ENCODE measurements at places on chromosomes 2 and 18.

DNA sequence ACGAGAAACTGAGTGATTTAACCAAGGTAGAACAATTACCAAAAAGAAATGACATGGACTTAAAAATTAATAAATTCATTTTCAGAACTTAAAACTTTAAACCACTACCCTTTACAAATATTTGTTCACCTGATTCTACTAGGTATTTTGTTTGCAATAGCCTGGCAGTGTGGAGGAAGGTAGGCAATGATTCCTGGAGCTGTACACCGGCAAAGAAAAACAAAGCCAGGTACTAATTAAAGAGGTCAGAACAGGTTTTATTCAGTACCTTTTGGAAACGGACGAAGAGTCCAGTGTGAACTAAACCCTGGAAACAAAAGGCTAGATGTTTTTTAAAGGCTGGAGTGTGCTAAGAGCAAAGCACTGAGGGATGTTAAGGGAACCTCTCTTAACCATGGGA lies 561.3 kb upstream of the FSHR start:
- DNase-seq = no peak

DNA sequence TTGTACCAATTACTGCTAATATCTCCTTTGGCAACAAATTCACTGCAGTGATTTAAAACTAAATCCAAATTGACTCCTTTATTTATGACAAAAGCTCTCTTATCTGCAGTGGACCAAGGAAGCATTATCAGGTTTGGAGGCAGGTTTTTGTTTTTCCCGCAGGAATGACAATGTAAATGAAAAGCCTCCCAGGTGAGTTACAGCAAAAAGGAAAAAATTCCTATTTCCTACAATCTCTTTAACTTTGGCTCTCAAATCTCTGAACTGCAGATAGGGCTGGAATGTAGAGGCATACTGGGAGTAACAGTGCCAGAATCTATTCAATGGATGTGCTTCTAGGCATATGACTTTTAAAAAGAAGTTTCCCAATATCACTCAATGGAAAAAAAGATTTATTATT lies 28.9 kb upstream of the LRP2 start:
- DNase-seq = no peak

- DNase-seq = no peak
Observed at GRCh38 chr2:181857483-181857882, 34.0 kb upstream of the ITPRID2 start.

DNA sequence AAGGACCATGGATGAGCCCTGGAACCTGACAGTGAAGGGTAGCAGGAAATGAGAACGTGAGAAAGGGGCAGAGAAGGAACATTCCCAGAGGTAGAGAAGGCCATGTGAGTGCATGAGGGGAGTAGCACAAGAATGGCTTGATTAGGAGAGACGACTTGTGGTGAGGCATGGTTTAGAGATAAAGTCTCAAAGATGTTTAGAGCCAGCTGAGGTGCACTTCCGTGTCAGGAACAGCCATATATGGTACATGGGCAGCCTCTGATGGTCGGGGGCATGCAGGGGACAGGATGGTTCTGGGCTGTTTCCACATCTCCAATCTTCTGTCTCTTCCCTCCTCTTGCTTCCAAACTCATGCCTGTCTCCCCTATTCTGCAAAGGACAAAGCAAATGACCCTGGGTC lies 28.8 kb upstream of the EFEMP1 start:
- DNase-seq = no peak

DNA sequence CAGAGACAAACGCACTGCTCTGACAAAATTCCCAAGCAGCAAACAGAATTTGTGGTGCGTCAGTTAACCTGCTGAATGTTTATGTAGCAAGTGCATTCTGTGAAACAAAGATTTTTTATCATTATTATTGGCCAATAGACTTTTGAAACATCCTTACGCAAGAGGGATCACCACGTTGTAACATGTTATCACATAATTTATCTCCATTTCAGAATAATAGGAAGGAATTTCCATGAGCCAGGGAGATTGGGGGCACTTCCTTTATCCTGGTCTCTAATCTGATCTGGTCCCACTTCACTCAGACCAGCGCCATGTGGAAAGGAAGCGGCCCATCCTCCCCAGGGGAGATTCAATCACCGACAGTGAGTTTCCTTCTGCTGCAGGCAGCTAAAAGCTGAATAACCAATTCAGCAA lies 166.1 kb downstream of the PID1 start:
- no peak for DNase-seq

GRCh38 chr2:25386971-25387875 lies 45.5 kb upstream of the DNMT3A start:
- peak; percentile 36 for DNase-seq

DNA sequence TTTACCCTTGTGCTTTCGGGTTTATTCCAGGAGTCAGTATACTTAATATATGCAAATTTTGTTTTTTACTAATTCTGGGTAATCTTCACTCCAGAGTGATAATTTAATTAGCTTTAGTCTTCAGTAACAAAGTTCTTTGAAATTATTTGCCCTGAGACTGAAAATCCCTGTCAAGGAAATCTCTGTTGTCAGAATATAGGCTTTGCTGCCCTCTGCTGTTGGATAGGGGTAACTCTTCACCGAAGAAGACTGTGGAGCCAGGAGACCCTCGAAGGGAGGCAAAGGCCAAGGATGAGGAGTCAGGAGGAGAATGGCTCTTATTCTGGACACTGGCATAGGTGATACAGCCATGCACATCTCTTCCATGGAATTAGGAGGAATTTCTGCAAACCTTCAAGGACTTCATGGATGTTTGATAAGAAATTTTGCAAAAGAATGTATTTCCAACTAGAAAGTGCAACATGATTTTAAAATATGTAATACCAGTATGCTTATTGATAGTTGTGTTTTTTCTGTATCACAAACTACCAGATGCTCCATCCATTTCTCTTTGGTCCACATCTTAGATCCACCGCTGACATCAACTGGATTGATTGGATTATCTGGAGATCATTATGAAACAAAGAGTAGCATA lies 182.3 kb downstream of the RDH14 start:
- DNase-seq = no peak

GRCh38 chr2:47038656-47039488 lies 116.2 kb downstream of the STPG4 start:
- DNase-seq = no peak

DNA sequence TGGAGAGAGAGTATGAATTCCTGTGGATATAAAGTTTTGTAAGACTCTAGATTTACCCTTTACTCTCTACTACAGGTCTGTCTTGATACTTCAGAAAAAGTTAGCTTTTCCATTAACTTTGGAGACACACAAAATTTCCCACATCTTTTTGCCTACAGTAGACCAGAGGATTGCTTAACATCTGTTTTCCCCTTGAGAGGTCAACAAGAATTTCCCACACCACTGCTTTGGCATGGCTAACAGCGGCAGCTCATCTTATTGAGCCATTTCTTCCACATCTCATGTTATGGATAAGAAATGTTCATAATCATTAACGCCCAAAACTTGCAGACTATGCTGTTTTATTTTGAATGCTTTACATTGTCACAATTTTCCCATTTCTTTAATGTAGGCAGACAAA lies 273.6 kb upstream of the RGPD4 start:
- DNase-seq = no peak

DNA sequence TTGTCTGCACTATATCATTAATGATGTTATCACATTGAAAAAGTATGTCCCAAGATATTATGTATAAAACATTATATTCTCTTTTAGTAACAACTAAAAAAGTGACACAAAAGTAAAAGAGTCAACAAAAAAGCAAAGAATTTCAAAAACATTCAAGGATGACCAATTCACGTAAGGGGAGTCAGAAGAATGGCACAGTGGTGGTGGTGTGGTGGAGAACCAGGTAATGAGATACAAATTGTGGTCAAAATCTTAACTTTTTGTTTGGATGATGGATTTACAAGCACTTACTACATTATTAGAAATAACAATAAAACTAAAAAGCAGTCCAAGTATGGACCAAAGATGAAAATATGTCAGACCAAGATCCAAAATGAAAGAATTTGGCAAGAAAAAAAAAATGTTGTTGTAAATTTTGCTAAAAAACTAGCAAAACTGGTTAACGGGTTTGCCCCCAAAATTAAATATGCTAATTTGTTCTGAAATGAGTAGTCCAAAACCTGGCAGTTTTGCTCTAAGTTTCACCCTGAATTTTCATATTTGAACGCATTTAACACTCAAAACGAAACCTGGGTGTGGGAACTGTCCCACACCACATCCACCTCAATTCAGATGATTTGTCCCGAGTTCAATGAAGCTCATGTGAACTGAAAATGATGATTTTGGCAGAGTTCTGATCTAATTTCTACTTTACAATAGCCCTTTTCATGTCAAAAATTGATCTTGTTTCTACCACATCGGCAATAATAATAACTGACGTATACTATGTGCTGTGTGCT lies 135.8 kb downstream of the IKZF2 start:
- DNase-seq = no peak

DNA sequence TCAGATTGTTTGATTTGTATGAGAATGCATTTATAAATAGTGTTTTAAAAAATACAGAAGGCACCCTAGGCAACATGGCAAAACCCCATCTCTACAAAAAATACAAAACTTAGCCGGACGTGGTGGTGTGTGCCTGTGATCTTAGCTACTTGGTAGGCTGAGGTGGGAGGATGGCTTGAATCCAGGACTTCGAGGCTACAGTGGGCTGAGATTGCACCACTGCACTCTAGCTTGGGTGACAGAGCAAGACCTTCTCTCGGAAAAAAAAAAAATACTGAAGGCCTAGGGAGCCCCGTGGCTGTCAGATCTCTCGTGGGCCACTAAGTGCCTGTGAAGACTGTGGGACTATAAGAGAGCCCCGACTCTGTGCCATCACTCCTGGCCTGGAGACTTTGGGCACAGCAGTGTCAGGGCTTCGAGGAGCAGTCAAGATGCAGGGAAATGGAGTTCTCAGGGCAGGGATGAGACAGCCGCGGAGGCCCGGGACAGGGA lies 40.5 kb downstream of the MYO7B start:
- DNase-seq = no peak

GRCh38 chr2:134668821-134669220 lies 50.0 kb downstream of the TMEM163 start:
- no peak for DNase-seq

DNA sequence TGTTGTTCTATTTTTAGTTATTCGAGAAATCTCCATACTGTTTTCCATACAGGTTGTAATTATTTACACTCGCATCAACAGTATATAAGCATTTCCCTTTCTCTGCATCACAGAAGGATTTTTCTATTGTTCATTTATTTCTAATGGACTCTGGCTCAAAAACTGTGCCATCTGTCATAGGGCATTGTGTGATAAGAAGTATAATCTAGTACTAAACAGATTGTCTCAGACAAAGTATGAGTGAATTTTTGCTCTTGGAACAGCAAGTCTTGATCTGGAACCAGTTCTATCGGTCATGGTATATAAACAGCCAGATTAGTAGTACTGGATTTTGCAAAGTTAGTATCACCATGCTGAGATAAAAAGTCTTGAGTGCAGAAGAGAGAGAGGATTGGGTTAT lies 145.8 kb downstream of the KIAA1328 start:
- DNase-seq = no peak

DNA sequence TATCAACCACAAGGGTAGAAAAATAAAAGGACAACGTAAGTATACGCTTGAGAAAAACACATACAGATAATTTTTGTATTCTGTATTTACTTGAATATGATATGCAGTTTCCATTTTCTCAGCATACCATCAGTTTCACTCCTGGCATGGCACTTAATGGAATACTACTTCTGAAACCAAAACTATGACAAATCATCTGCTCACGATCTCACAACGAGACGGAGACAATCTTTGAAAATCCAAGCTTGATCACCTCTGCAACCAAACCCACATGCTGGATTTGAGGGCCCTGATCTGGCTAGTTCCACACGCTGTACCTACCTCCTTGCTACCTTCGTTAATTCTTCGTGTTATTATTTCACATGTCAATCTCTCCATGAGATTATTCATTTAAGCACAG lies 387.6 kb downstream of the NBAS start:
- DNase-seq = no peak

- peak; percentile 36 for DNase-seq
Observed at GRCh38 chr2:233107831-233108300, 47.7 kb downstream of the INPP5D start.

DNA sequence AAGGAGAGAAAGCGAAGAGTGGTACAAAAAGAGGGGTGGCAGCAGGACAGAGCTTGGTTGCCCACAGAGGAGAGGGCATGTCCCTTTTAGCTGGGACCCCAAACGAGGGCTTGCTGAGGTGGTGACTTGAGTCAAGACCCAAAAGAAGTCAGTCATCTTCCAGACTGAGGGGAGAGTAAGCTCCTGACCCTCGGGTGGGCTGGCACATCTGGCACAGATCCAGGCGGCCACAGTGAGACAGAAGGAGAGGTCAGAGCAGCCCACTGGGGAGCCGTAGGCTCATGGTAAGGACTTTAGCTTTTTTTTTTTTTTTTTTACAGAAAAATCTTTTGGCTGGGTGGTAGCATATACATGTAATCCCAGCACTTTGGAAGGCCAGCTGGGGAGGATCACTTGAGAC lies 77.9 kb upstream of the ST6GAL2 start:
- DNase-seq = no peak

GRCh38 chr2:203280428-203281064 lies 41.7 kb downstream of the CYP20A1 start:
- no peak for DNase-seq

GRCh38 chr2:66698576-66699239 lies 263.8 kb downstream of the MEIS1 start:
- DNase-seq = no peak

- DNase-seq = no peak
Observed at GRCh38 chr2:226031647-226032501, 632.4 kb downstream of the NYAP2 start.

- DNase-seq = no peak
Observed at GRCh38 chr2:151757861-151758260, 23.6 kb upstream of the NEB start.

DNA sequence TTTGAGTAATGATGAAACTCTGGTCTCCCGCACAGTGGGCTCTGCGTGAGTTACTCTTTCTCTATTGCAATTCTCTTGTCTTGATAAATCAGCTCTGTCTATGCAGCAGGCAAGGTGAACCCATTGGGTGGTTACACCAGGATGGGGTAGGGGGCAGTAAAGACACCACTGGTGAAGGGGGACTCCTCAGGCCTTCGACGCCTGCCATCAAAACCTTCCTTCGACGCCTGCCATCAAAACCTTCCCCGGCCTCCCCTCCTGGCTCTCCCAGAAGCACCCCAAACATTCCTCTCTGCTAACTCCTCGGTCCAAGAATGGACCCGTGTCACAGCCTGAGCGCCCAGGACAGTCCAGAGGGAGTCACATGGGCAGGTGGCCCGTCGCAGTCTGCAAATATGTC lies 4.8 kb upstream of the STARD7 start:
- DNase-seq = no peak

All from ecto neural progenitor cell (in vitro differentiated cells).